ENCODE measurements at places on chromosomes 11 and 22.
A peak's percentile ranks its signal among the peaks of the same experiment; 100 is the strongest.

DNA sequence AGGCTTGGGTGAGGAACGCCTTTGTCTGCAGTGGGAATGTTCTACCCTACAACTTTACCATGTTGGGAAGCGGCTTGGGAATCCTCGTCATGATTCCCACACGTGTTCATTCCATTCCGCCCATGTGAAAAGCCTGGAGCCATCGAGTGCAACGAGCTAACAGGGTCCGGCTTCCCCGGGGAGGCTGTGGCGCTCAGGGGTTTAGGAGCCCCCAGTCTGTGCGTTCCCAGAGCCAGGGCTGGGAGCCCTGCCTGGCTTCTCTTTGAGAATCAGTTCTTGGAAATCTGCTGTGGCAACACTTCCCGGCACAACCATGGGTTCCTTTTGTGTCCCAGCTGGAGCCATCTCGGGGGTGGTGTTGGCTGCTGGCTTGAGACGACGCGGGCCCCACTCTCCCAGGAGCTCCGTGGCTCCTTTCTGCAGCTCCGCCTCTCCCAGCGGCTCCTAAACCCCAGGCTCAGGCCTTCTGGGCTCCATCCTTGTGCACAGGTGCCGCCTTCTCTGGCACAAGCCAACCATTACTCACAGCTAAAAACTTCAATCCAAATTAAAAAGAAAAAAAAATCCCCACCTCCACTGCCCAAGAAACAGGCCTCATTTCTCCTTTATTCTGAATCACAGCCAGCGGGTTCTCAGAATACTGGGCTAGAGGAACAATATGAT, 18.7 kb upstream of the PPFIA1 start:
- DNase-seq, result no peak

DNA sequence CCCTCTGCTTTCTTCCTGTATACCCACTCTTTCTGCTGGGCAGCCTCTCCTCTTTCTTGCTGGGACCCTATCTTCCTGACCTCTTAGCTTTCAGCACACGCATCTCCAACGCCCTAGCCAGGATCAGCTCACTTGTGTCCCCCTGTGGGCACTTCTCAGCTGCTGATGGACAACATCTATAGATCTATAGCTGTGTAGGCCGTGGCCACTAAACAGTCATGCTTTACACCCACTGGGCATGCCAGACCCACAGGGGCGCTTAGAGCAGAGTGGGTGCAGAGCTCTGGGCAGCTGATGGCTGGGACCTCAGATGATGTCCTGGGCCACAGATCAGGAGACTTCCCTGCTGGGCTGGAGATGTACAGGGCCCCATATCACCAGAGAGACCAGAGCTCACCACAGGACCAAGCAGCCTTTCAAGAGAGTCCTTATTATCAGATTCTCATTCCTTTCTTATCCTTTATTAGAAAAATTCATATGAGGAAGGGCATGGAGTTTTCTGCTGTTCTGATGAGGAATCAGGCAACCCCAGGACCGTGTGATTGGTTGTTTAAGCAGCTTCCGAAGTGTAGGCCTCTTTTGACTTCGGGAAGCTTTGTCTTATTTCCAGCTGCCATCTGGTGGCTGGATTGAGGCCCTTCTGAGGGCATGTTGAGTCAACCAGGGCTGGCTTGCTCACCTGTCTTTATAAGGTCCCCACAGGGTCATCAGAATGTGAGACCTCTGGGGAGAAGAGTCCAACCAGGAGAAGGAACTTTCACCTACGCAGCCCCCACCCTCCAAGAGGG, 60.5 kb downstream of the OSBP2 start:
- peak; percentile 84 for DNase-seq

DNA sequence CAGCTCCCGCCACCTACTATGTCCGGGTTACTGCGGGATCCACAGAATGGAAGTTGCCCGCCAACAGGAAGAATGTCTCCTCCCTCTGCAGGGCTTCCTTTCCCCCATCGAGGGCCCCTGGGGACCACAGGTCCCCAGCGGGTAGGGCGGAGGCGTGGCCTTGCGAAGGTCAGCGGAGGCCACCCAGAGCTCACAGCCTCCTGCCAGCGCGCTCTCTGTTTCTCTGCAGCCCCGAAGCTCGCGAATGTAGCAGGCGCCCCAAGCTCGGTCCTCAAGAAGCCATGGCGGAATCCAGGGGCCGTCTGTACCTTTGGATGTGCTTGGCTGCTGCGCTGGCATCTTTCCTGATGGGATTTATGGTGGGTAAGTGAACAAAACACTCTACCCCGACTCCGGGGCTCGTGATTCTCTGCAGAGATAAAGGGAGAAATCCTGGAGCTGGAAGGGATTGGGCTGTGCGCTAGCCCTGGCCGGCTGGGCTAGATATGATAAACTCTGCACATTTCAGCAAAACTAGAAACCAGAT, at the start of gene NAALAD2:
Gene NAALAD2, plus strand, starts transcription at position 186 of the 526 bp plus-strand sequence. Its CDS starts 96 bp downstream, at position 282.
- DNase-seq, result peak; percentile 28

DNA sequence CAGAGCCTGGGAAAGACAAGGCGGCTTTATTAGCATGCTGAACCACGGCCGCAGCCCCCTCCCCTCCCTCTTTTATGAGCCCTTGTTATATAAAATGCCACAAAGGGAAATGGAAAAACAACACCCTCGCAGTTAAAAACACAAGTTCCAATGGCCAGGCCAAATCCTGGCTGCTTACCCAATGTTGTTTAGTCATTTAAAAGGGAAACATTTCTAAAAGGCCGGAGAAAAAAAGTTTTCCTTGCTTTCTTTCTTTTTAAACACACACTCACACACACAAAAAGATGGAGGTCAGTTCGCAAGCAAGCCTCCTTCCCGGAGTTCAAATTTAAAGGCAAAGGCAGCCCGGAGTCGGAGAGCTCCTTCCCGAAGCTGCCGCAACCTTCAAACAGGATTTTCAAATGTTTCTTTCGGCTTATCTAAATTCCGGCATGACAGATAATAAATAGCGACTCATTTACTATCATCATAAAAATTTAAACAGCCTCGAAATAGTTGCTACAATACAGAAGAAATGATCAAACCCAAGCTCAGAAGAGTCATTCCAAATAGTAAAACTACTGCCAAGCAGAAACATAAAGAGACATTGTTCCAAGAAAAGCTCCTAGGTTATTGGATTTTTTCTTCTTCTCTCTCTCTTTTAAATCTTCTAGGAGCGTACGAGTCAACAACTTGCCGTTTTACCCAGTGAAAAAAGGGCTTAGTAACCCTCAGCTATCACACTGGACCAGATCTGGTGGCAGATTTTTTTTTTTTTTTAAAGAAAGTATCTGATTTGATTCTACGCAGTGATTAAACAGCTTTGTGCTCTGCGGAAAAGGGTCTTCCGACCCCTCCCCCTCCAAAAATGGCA, 3.5 kb downstream of the PHF21B start:
- DNase-seq, result no peak

DNA sequence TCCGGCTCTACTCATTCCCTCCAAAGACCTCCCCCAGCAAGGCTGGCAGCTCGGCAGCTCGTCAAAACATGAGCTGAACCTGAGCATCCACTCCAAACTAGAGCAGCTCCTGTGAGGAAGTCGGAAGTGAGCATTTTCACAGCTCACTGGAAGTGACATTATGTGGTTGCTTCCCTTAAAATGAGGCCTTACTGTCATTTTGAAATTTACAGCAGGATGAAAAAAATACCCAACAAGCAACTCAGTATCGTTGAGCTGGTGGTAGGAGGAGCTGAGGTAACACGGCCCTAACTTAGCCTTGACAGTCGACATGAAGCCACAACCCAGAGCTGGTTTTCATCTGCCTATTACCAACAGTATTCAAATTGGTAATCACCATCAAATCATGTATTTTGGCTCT, 38.0 kb upstream of the ARFGAP3 start:
- peak; percentile 5 for DNase-seq

DNA sequence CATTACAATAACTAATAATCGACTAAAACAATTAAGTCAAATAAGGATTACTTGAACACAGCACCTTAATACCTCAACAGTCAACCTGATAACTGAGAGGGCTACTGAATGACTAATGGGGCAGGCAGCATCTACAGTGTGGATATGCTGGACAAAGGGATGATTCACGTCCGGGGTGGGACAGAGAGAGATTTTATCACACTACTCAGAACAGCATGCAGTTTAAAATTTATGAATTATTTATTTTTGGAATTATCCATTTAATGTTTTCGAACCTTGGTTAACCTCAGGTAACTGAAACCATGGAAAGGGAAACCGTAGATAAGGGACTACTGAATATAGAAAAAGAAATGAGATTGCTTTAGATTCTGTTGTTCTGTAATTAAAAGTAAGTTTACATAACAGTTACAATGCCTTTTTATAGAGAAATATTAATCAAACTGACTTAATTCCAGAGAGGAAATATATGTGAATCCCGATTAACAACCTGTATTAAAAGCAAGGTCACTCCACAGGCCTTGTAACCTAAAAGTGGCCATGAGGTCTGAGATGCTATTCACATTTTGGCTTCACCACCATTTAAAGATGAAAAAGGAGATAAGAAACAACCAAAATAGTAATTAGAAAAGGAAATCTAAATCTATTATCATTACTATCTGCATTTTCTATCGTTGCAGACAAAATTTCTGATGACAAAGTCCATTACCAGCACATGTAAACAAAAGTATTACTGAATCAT, 119.0 kb upstream of the TP53AIP1 start:
- peak; percentile 13 for DNase-seq

DNA sequence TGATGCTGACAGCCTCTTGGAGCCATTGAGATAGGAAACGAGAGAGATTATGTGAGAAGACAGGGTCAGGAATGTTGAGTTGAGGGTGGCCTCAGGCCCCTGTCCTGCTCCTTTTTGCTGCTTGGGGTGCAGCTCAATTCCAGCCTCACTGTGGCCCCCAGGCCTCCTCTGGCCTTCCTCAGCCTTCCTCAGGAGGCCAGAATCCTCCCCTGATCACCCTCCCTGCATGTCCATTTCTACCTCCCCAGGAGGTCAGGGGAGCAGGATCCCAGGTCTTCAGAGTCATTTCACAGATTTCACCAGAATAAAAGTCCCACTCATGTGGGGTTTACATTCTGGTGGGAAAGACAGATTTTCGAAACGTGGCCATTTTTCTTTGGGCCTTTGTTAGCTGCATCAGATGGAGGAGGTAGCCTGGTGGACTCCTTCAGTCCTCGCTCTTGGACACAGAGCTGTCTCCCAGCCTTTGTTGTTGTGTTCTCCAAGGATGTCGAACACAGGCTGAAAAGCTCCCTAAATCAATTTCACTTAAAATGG, 2.2 kb upstream of the KCNQ1OT1 start:
- DNase-seq, result no peak

All from AG10803 (cell line).